ENCODE measurements at places on chromosomes 7 and 10.

DNA sequence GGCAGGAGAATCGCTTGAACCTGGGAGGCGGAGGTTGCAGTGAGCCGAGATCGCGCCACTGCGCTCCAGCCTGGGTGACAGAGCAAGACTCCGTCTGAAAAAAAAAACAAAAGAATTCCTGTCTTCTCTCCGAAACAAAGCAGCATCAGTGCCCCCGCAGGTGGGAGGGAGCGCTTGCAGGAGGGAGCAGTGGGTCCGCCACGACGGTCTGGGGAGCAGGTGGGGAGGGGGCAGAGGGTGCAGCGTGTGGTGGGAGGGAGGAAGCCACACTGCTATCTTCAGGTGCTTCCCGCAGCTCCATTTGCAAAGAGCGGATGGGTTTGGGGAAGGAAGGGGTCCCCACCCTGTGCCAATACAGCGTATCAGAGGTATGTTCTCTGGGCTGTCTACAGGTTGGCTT lies 31.7 kb downstream of the LIMK1 start:
- no peak for DNase-seq

- no peak for DNase-seq
Measured at GRCh38 chr10:121216721-121217181, 365.6 kb downstream of the WDR11 start.

DNA sequence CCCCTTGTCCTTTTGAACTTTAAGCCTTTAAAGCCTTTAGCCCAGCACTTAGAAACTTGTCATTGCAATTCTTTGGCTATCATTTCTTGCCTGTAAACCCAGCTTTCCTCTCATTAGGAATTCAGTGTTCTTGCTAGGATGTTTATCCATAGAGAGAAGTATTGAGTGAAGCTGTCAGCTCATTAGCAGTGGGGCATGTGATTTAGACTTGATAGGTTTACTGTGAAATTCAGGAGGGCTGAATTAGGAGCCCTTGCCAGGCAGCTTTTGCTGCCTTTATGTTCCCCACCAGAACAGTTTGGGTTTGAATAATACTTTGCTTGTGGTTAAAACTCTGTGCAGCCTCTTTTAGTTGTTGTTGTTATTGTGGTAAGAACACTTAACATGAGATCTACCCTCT lies 39.5 kb downstream of the LHFPL3 start:
- no peak for DNase-seq

DNA sequence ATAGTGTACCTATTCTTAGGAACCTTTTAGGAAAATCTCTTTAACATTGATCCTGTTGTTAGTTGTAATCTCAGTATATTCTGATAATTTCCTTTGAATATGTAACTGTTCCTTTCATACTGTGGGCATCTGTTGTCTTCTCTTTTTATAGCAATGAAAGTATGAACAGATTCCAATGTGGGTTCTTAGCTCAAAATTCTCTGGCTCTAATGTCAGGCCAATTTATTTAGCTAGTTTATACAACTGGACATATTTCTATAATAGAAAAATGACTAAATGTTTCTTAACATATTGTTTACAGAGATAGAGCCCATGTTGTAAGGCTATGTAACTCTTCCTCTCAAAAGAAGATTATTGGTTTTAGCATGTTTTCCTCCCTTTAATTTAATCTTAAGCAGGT lies 363.2 kb downstream of the AUTS2 start:
- DNase-seq: no peak

GRCh38 chr10:132209978-132210530 lies 23.3 kb downstream of the DPYSL4 start:
- DNase-seq: no peak

DNA sequence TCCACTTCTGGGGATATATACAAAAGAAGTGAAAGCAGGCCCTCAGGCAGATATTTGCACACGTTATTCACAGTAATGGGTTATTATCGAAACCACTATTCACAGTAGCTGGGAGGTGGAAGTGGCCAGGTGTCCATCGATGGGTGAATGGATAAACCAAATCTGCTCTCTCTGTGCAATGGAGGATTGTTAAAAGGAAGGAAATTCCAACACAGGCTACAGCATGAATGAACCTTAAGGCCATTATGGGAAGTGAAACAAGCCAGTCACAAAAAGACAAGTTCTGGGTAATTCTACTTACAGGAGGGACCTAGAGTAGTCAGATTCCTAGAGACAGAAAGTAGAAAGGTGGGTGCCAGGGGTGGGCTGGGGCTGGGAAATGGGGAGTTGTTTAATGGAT lies 48.5 kb upstream of the BHLHA15 start:
- DNase-seq: no peak

DNA sequence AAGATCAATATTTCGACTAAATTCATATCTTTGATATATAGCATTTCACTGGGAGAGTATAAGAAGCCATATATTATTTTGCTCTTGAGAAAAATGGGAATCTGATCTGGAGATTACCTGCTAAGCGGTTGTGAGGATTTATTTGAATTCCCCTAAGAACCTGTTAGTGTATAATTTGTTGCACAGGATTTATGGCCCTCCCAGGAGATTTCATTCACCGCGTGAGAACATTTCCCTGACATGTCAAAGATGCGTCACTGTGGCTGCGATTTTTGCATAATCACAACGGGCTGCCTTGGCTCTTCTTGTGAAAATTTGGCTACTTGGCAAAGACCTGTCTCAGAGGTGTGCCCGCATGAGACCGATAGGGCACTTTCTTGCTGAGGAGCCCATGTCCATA lies 184.7 kb upstream of the PFKP start:
- no peak for DNase-seq

GRCh38 chr10:77801474-77802161 lies 124.9 kb downstream of the DLG5 start:
- DNase-seq: peak; percentile 22
